ENCODE measurements at places on chromosomes 1 and 21.

- DNase-seq: no peak
Observed at GRCh38 chr1:72066431-72066830, 215.9 kb downstream of the NEGR1 start.

- DNase-seq: no peak
Observed at GRCh38 chr1:24709791-24710441, 35.3 kb upstream of the CLIC4 start.

- no peak for DNase-seq
Observed at GRCh38 chr1:208161005-208161404, 83.2 kb downstream of the PLXNA2 start.

DNA sequence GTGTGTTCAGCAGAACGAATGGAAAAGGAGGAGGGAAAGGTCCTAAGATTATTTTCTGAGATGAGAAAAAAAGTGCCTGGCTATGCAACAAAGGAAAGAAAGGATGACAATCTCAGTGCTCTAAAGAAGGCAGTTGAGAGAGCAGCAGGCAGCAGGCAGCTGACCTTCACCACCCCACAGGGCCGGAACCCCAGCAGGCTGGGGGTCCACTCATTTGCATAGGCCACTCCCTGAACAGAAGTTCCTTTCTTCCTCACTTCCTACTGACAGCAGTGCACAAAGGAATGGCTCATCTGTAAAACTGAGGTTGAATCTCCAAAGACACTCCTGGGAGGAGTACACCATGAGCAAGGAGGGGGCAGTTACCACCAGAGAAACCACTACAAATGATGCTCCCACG lies 41.4 kb upstream of the TNR start:
- DNase-seq: no peak

GRCh38 chr21:44043613-44044012 lies 31.5 kb downstream of the TRAPPC10 start:
- DNase-seq: no peak

DNA sequence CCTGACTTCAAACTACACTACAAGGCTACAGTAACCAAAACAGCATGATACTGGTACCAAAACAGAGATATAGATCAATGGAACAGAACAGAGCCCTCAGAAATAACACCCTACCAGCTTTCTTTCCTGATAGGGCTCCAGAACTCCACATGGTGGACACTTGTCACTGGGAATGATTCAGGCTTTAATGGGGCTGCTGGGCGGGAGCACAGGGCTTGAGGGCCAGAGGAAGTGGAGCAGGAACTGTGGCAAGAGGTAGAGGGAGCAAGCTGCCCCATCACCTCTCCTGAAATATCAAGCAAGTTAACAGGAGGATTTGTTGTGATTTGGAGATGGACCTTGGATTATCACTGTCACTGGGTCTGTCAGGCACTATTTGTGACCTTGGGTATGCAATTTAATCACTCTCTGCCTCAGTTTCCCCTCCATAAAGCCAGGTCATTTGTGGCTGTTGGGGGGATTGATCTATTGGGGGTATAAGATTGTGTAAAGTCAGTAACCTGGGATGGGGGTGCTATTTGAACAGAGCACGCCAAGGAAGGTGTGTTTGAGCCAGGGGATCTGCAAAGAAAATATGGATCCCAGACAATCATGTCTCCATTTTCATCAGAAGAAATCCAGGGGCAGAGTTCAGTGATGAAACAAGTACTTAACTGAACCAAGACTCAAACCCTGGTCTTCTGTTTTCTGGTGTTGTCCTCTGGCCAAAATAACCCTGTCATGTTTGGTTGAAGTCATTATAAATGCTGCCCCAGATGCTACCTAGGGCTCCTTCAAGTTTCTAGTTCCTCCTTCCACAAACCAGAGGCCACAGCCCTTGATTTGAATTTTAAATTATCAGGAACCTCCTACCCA lies 25.2 kb downstream of the ETS2 start:
- DNase-seq: peak; percentile 65

GRCh38 chr21:21200103-21200938 lies 202.1 kb downstream of the NCAM2 start:
- DNase-seq: no peak

DNA sequence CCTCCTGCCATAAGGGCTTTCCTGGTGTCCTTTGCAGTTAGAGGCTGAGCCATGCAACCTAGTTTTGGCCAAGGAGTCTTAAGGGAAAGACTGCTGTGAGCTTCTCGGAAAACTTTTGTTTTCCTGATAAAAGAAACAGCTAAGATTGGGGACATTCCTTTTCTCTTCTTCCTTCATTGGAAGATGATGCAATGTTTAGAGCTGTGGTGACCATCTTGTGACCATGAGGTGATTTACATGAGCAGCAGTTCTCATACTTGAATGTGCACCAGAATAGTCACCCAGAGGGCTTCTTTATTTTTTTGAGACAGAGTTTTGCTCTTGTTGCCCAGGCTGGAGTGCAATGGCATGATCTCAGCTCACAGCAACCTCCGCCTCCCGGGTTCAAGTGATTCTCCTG lies 20.4 kb upstream of the SMAP2 start:
- DNase-seq: no peak

DNA sequence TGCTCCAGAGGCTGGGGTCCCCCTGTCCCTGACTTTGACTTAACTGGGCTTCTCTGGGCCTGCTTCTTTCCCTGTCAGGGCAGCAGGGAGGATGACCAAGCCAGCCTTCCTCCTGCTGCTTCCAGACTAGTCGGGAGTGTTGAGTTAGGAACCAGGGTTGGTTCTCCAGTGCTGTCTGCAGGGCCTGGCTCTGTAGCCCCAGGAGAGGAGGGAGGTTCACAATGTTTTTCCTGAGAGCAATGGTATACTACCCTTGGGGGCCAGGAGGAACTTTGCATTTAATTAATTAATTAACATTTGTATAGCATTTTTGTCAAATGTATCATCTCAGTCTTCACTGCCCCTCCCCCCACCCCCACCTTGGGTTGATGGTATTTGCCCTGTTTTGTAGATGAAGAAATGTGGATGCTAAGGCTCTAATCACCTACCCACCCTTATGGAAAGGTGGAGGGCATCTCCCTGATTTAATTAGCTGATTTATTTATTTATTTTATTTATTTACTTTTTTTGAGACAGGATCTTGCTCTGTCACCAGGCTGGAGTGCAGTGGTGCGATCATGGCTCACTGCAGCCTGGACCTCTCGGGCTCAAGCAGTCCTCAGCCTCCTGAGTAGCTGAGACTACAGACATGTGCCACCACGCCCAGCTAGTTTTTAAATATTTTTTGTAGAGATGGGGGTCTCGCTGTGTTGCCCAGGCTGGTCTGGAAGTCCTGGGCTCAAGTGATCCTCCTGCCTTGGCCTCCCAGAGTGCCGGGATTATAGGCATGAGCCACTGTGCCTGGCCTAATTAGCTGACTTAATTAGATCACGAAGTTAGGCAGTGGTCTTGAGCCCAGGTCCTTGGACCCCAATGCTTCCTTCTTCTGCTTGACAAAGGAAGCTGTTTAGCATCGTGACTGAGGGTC lies 6.6 kb downstream of the H6PD start:
- DNase-seq: no peak

- no peak for DNase-seq
Observed at GRCh38 chr1:210440081-210440480, 111.4 kb downstream of the HHAT start.

DNA sequence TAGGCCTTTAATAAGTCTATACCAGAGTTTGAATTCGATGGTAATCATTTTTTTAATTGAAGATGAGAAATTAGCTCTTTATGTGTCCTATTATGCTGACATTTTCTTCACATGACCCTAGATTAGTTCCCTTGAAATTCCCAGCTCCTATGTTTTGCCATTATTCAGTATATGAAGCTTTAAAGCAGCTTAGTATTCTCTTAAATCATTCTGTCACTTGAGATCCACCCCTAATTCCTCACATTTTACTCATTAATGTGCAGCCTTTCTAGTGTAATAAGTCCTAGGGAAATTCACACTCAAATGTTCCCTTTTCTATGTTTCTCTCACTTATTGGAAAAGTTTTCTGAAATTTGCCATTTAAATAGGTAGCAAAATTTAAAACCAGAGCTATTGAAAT lies 704.5 kb upstream of the B3GALT2 start:
- no peak for DNase-seq

- peak; percentile 48 for DNase-seq
Observed at GRCh38 chr1:183622884-183623785, 12.4 kb downstream of the ARPC5 start.

DNA sequence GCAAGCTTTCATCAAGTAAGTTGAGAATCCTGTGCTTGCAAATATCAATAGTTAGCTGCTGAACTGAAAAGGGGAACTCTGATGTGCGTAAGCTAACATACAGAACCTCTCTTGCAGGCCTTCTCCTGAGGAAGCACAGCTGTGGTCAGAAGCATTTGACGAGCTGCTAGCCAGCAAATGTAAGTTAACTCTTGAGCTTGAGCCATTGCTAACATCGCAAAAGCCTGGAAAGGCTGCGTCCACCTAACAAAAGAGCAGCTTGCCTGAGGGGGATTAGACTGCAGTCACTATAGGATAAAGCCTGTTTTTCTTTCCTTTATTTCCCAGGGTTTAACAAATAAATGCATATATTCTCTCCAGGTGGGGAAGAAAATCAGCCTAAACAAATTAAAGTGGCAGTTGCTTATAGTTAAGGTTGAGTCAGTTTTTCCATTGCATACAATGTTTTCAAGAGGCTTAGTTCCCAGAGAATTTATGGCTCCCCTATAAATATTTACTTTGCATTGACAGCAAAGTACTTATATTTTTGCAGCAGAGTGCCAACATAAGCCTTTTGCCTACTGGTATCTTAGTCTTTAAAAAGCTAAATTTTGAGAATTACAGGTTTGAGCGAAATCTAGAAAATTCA lies 1.5 kb downstream of the RGS2 start:
- DNase-seq: peak; percentile 37

GRCh38 chr21:40706806-40707655 lies 139.9 kb downstream of the DSCAM start:
- no peak for DNase-seq

DNA sequence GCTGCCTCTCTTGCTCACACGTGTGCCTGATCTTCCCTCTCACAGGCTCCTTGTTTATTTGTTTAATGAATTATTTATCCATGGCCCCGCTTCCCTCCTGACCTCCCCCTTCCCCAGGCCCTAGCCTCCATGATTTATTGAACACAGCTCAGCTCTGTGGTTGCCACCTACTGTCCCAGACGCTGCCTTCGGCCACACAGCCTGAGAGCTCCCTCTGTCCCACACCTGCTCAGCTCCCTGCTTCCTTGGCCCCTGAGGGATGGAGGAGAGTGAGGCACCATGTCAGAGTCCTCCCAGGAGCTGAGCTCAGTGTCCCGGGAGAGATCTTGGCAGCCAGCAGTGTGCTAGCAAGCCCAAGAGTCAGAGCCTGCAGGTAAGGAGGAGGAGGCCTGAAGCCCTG lies 3.1 kb upstream of the EFNA3 start:
- no peak for DNase-seq

DNA sequence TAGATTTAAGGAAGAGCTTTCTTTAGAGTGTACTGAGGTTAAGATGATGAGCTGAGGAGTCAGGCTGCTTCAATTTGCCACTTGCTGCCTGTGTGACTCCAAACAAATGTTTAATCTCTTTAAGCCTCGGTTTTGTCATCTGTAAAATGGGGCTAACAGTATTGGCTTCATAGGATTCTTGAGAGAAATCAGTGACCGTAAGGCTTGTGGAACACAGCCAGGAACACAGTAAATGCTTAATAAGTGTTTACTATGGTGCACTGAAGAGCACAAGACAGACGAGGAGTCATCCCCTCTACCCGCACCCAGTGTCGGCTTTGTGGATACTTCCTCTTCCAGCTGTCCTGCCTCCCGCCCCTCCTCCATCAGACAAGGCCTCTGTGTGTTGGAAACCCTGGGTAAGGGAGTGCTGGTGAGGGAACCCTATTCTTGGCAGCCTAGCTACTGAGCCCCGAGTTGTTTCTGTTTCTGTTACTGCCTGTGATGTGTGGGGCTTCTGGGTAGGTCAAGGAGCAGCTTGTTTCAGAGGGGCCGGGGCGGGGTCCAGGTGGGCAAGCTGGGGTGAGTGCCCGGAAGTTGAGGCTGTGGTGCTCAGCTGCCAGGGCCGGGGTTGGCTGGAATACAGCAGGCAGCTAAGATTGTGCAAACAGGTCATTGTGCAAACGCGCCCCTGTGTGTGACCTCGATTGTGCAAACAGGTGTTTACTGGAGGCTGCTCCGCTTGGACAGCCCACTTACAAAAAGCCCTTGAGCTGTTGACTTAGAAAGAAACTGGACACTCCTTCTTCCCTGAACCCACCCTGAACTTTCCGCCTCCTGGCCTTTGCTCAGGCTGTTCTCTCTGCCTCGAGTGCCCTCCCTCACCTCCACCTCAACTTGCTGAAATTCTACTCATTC lies 4.0 kb upstream of the CSF3R start:
- no peak for DNase-seq

- no peak for DNase-seq
Observed at GRCh38 chr1:58774027-58774426, 9.8 kb downstream of the JUN start.

DNA sequence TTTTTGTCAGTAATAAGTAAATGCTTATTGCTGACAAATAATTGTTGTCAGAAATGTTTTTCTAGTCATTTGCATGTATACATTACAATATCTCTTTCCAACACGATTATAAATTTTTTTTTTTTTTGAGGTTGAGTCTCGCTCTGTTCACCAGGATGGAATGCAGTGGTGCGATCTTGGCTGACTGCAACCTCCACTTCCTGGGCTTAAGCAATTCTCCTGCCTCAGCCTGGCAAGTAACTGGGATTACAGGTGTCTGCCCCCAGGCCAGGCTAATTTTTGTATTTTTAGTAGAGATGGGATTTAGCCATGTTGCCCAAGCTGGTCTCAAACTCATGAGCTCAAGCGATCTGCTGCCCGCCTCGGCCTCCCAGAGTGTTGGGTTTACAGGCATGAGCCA lies 72.0 kb upstream of the ATF3 start:
- DNase-seq: no peak

- DNase-seq: no peak
Observed at GRCh38 chr21:31072533-31072932, 34.3 kb upstream of the KRTAP19-8 start.

- no peak for DNase-seq
Observed at GRCh38 chr1:106926803-106927582, 129.5 kb upstream of the PRMT6 start.

DNA sequence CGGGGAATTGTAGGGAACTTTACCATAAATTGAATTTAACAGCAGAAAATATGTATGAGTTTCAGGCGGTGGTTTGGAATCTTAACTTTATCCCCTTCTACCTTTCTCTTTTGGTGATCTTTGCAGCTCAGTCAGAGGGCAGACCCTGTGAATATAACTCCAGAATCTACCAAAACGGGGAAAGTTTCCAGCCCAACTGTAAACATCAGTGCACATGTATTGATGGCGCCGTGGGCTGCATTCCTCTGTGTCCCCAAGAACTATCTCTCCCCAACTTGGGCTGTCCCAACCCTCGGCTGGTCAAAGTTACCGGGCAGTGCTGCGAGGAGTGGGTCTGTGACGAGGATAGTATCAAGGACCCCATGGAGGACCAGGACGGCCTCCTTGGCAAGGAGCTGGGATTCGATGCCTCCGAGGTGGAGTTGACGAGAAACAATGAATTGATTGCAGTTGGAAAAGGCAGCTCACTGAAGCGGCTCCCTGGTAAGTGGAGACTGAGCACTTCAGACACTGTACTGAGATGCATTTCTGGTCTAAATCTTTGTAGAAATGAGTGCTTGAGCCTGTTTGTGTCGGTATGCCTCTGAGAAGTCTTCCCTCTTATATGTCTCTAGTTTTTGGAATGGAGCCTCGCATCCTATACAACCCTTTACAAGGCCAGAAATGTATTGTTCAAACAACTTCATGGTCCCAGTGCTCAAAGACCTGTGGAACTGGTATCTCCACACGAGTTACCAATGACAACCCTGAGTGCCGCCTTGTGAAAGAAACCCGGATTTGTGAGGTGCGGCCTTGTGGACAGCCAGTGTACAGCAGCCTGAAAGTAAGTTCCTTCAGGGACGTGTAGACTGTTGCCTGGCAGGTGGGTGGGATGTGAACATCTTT lies 1.5 kb downstream of the CCN1 start:
- DNase-seq: no peak

GRCh38 chr1:234997896-234998741 lies 130.5 kb downstream of the TOMM20 start:
- DNase-seq: no peak
